ENCODE measurements at places on chromosomes 5 and 9. TPM values are rescaled to one million over a fixed set of nuclear protein-coding genes. Genes with fewer than 3 reads are reported as not detected.

Gene TLR4
- 4.5 TPM for polyA plus RNA-seq

Gene PPP2R2B
- 0.15 TPM for polyA plus RNA-seq

DNA sequence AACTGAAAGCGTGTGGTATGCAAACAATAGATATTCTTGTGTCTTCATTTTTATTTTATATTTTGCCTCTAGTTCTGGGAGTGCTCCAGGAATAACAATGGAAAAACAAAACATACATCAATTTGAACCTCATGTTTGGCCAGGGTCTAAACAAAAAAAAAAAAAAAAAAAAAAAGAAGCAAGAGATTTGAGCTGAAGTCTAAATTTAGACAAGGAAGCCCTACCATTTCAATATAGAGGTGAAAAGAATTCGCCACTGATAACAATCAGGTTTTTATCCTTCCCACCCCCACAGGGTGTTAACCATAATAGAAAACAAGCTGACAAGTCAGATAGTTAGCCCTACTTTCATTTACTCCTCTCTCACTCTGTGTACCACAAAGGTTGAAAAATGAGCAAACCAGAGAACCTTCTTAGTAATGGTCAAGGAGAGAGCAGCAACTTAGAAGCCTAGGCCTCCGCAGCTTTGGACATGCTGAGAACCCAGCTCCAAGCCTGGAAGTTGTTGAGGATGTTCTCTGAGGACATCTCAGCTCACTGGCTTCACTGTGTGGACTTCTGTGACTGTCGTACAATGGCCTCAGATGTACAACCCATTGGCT is 118.2 kb upstream of the HMHB1 start:
- DNase-seq = peak; percentile 39

DNA sequence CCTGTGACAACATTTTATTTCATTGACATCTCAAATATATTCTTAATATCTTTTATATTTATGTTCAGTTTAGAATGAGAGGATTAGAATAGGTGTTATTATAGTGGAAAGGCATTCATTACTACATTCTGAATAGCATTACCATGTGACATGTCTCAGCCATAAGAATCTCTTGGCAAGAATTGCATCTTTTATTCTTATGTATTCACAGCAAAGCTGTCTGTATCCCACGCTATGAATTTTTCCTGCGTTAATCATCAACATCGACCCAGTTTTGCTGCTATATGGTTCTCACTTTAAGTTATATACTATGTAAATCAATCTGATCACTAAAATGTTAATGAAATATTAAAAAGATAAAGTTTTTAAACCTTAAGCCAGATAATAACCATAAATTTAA is 248.6 kb downstream of the TMEM232 start:
- no peak for DNase-seq

GRCh38 chr5:113089653-113090335 is 113.2 kb downstream of the DCP2 start:
- DNase-seq = no peak

Measured in lung (tissue), 17 donors.